ENCODE measurements at places on chromosomes 4 and X.

DNA sequence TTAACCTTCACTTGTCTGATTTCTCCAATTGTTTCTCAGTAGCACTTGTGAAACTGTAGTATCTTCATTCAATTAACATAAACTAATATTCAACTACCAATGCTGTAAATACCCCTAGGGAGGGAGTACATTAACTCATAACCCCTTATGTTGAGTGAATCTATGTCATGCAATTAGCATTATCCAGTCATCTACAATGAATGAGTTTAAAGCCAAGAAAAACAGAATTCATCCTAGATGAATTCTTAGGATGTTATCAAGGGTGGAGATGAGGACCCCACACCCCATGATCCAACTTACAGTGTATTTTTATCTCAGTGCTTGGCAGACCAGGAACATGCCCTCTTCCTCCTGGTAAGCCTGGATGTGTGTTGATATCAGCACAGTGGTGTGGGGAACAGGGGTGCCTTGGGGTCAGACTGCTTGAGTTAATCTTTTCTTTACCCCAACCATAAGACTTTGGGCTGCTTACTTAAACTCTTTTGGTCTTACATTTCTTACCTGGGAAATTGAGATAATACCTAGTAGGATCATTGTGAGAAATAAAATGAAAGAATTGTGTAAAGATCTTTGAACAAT, 62.1 kb upstream of the SCOC start:
- DNase-seq, result no peak

DNA sequence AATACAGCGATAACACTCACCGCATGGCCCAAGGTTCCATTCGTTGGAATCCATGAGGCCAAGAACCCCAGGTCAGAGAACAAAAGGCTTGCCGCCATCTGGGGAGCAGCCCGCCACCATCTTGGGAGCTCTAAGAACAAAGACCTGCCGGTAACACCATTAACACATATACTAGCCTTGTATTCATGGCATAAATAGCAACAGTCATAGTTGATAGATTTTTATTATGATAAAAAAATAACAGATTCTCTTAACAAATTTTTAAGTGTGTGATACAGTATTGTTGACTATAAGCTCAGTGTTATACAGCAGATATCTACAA, 309.4 kb downstream of the GLUD2 start:
- DNase-seq, result no peak

GRCh38 chr4:177052211-177052934, 257.3 kb upstream of the NEIL3 start:
- DNase-seq, result no peak

- DNase-seq, result no peak
Measured at GRCh38 chr4:52098618-52099017, 47.5 kb downstream of the SPATA18 start.

- DNase-seq, result no peak
Measured at GRCh38 chr4:86991994-86992393, 57.2 kb downstream of the AFF1 start.
